ENCODE measurements at places on chromosomes 11 and 22. TPM values are rescaled to one million over a fixed set of nuclear protein-coding genes. Genes with fewer than 3 reads are reported as not detected.

GRCh38 chr11:28674433-28675103 is 566.4 kb downstream of the METTL15 start:
- no peak for DNase-seq

- DNase-seq = no peak
These were observed 13.7 kb downstream of the ARHGEF17 start for GRCh38 chr11:73321604-73322381.

DNA sequence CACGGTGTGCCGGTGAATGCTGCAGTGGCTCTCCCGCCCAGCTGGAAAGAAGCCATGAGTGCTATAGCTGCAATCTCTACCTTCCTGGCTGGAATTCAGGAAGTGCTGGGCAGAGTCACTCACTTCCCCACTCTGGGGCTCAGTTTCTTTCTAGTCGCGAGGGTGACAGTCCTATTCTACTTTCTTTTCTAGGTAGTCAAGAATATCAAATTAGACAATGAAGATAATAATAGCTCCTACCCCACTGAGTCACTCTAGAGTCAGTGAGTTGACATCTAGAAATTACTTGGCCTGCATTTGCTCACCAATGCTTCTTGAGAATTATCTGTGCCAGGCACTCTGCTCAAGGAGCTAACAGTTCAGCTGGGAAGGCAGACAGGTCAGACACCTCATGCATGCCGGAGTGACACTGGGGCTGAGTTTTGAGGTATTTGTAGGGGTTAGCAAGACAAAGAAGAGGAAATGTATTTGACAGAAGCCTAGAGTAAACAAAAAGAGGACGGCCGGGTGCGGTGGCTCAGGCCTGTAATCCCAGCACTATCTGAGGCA is 3.2 kb downstream of the CENPM start:
- peak; percentile 72 for DNase-seq

Gene SLC36A4
- total RNA-seq = 10.6 TPM

Measured in left colon (tissue), 2 donors.